ENCODE measurements at places on chromosomes 7 and 10. TPM values are rescaled to one million over a fixed set of nuclear protein-coding genes. Genes with fewer than 3 reads are reported as not detected.

DNA sequence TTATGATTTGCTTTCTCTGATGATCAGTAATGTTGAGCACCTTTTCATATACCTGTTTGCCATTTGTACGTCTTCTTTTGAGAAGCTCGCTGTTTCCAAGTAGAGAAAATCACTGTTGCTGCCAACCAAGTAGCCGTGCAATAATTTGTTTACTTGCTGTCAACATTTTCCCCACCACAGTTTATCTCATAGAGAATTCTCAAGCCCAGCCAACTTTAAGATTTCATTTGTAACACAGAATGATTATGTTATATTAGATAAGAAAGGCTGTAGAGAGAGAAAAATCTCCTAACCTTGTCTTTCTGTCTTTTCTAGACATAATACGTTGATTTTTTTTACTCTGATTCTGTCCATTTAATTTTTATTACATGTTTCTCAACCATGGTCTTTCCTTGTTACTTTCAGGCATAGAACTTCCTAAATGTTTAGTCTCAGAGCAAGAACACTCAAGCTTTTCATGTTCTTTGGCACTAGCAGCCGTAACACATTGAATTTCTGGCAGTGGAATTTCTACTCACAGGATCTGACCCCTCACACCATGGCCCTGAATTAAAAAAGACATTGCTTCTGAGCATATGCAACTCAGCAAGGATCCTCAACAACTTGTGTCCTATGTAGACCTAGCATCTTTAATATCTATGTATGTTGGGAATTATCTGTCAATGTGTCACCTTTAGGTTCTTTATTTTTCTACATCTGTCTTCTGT is 23.1 kb downstream of the RPA3 start:
- DNase-seq = no peak

- DNase-seq = no peak
These were observed 180.9 kb downstream of the JCAD start for GRCh38 chr10:29878492-29878891.

MYO1G gene
- total RNA-seq = 120 TPM

CEP55 gene
- total RNA-seq = 8.0 TPM

DNA sequence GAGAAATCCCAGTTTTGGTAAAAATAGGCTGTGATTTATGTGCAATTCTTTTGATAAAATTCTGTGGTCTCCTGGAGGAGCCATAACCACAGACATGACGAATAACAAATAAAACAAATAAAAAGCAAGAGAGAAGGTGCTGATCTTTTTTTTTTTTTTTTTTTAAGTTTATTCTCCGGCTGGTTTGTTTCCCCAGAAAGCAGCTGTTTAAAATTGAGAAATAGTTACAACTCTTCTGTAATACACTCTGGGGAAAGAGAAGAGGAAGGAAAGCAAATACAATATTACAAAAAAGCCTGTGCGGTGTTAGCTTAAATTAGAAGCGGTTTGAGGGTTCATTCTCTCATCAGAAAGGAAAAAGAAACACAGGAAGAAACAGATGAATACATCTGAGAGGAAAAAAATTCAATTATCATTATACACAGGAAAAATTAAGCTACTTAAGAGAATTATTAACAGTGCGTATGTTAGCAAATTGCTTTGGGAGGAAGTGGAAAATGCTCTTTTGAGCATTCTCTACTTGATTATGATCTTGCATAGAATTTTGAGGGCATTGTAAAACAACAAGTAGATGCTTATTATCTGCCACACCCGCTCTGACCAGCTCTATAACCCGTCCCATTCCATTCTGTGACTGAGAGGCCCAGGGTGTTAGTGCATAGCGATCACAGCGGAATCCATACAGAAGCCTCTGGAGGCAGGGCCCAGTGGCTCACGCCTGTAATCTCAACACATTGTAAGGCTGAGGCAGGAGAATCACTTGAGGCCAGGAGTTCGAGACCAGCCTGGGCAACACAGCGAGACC is 40.6 kb upstream of the WAC start:
- no peak for DNase-seq

DNA sequence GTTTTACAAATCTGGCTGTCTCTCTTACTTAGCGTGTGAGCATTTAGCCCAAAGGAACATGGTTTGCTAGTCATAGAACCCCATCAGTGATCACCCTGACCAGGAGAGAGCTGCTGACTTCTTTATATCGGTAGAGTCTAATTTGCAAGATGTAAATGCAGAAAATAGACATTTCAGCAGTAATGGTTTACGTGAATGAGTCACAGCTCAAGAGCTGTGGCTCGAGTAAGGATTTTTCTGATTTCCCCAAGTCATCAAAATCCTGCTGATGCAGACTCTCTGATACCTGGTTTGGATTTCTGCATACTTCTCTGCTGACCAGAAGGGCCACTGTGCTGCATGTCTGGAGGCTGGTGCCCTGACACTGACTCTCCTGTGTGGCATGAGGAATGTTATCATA is 25.7 kb downstream of the NUB1 start:
- no peak for DNase-seq

WNT8B gene
- not detected for total RNA-seq

GTF2IRD2 gene
- 4.4 TPM for total RNA-seq

GRCh38 chr7:147053746-147054145 is 937.1 kb downstream of the CNTNAP2 start:
- DNase-seq = no peak

DNA sequence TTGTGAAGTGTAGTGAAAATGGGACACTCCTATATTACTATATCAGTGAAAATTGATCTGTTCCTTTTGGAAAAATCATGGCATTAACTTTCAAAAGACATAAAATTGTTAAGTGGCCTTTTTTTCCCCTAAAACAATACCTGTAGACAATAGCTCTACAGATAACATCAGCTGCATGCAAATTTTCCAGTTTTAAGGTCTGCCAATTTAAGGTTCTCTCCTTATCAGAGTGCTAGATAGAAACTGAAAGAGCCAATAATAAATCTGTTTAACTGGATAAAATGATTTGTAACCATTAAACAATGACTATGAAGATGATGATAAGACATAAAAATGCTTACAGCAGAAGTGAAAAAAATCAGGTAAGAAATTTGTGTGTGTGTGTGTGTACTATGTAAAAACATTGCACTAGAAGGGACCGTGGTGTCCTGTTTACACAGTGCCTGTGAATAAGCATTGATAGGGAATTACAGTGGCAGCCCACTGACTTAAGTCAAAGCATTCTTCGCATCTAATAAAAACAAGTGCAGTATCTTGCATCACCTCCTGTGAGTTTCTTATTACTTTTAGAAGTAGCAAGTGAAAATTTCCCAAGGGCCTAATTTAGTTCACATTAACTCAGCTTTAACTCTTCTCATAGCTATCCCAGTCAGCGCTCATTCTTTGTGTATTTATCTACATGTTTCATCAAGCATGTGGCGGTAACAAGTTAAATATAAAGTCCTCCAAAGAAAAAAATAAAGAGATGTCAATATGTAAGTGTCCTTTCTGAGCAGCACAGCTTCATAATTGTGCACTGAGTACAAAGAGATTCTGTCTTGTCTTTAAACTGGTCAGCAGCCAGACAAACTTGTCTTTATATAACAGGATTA is 261.9 kb downstream of the ARL4A start:
- no peak for DNase-seq

DNA sequence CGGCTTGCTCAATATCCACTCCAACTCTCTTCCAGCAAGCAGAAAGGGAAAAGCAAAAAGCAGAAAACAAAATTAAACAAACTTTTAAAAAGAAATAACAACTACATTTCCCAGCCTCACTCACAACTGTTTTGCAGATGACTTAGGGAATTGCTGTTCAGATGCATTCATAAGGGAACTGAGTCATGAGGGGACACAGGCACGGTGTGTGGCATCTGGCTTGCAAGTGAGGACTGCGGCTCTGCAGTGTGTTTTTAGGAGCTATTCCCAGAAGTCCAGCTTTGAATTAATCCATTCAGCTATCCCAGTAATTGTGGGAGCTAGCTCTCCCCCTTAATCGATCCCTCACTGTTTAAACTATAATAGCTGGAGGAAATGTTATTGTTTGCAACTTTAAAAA is 30.3 kb downstream of the PTN start:
- no peak for DNase-seq
